ENCODE measurements at places on chromosomes 1 and 21. TPM values are rescaled to one million over a fixed set of nuclear protein-coding genes. Genes with fewer than 3 reads are reported as not detected.

Gene RBP7
- total RNA-seq: 1.6 TPM

DNA sequence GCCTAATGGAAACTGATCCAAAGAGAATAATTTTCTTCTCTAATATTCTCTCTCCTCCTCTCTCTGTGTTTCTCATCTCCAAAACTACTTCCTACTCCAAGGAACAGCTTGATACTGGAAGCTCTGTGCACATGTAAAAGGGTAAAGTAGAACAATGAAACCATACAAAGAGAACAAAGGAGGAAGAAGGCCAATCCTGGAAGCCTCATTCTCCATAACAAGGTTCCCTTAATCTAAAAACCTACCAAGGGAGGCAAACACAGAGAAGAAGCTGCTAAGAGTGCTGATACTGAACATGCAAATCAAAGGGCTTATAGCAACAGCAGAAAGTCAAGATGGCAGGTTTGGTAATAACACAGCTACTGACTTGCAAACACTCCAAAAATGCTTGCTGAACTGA lies 44.4 kb downstream of the SIPA1L2 start:
- no peak overlapping the region for H3K27ac ChIP-seq
- H3K36me3 ChIP-seq: no peaks in the 10 kb centered on the region
- no peak overlapping the region for H3K4me3 ChIP-seq
- H3K27me3 ChIP-seq: no peaks in the 10 kb centered on the region

GRCh38 chr1:21955501-21956281 lies 18.6 kb upstream of the HSPG2 start:
- no peak for DNase-seq
- H3K27me3 ChIP-seq: no peaks in the 10 kb centered on the region
- H3K27ac ChIP-seq: no peak overlapping the region
- no peaks in the 10 kb centered on the region for H3K4me1 ChIP-seq
- H3K4me3 ChIP-seq: no peak overlapping the region

- H3K4me3 ChIP-seq: no peak overlapping the region
- H3K27me3 ChIP-seq: no peaks in the 10 kb centered on the region
- H3K27ac ChIP-seq: no peak overlapping the region
- H3K4me1 ChIP-seq: no peaks in the 10 kb centered on the region
- H3K36me3 ChIP-seq: no peaks in the 10 kb centered on the region
These were observed 132.0 kb downstream of the GIPC2 start for GRCh38 chr1:78177708-78178270.

Gene FCAMR
- total RNA-seq: not detected

DNA sequence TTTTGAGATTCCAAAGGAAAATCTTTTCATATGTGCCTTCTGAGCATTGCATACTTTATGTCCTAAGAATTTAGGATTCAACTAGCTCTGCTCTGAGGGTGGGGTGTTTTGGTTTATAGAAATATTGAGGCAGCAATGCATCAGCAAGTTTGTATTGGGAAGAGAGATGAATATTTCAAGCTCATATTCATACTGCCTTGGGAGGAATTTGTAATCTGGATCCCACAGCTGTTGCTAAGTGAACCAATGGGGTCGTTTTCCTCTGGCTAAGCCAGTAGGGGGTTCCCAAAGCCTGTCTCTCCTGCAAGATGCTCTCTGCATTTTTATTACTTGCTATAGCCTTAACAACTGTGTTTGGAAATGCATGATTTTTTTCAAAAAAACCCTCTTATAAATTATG lies 130.6 kb downstream of the SNX7 start:
- no peaks in the 10 kb centered on the region for H3K36me3 ChIP-seq
- DNase-seq: no peak
- no peak overlapping the region for H3K27ac ChIP-seq

- H3K36me3 ChIP-seq: no peaks in the 10 kb centered on the region
These were observed 60.4 kb downstream of the IL12RB2 start for GRCh38 chr1:67368046-67368514.

All from A673 (cell line).